ENCODE measurements at places on chromosomes 11 and 22.

DNA sequence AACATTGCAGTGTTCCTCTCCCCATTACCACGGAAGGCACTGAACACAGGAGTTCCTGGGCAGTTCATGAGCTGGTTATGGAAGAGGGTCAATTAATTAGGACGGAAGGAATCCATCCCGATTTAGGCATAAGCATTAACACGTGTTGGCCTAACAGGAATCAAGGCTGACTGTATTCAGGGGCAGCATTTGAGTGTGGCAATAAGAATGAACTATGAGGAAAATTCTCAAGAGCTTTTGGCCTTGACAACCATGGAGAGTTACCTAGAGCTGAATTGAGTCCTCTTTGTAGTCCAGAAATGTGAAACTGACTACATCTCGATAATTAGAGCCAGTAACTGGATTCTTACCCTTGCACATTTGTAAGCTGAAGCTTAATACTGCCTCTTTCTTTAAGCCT lies 82.4 kb upstream of the CRTAM start:
- no peak for DNase-seq

GRCh38 chr11:34364102-34364501 lies 6.3 kb upstream of the ABTB2 start:
- no peak for DNase-seq

DNA sequence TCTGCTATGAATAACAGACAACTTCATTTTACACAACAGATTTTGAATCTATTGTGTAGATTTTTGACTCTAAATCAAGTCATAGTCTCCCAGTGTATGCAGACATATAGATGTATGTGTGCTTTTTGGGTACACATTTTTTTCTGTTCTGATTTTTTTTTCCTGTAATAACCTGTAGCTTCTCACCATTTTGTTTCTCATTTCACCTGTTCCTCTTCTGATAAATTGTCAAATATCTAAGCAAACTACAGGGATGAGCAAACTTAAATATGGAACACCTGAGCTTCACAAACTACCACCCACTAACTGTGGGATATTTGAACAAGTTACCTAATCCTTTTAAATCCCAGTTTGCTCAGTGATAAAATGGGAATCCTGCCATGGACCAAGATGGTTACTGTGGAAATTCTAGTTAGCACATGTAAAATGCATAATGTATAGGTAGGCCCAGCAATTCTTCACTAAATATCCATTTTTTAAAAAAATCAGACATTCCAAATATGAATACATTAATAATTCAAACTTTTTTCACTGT lies 15.7 kb downstream of the LGR4 start:
- DNase-seq: no peak

DNA sequence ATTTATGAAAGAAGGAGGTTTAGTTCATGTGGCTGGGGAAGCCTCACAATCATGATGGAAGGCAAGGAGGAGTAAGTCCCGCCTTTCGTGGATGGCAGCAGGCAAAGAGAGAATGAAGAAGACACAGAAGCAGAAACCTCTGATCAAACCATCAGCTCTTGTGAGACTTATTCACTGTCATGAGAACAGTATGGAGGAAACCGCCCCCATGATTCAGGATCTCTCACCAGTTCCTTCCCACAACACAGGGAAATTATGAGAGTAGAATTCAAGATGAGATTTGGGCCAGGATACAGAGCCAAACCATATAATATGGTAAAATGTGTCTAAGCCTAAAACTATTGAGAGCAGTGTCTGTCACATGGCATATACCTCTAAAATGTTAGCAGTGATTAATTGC lies 503.8 kb upstream of the CCDC179 start:
- no peak for DNase-seq

DNA sequence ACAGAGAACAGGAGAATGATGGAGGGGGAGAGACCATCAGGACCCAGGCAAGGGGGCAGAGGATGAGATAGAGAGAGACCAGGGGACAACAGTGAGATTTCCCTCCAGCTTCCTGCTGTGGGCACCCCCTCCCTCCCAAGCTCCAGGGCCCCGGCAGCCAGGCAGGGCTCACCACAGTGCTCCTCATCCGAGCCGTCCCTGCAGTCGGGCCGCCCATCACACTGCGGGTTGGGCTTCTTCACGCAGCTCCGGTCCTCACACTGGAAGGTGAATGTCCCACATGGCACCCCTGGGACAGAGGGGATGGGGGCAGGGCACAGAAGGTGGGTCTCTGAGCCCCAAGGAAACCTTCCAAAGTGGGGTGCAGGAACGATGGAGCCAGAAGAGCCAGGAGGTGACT lies 19.2 kb downstream of the KCTD17 start:
- no peak for DNase-seq

DNA sequence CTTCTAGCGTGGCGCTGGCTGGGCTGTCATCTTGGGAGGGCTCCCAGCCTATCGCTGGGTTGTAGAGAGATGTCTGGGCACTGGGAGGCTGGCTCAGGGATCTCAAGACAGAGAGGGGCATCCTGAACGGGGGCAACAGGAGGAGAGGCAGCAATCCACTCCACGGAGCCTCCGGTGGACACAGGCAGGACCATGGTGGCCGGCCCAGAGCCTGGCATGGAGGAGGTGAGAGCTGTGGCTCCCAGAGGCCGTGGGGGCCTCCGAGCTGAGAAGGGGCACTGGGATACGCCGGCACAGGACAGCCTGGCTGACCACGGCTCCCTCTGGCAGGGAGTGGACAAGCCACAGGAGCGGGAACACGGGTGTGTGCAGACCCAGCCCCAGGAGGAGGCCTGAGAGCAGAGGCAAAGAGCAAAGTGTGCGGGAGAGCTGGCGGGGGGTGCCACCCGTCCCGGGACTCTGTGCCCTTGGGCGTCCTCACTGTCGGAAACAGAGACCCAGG lies 9.1 kb downstream of the MRGPRF start:
- DNase-seq: no peak
